ENCODE measurements at places on chromosomes 7 and 10.
A peak's percentile ranks its signal among the peaks of the same experiment; 100 is the strongest.

- DNase-seq = peak; percentile 11
Measured at GRCh38 chr10:118800920-118801319, 46.1 kb upstream of the CACUL1 start.

GRCh38 chr10:123774132-123774742 lies 108.1 kb downstream of the GPR26 start:
- DNase-seq = no peak

- DNase-seq = no peak
Measured at GRCh38 chr10:77648472-77648871, 10.9 kb upstream of the KCNMA1 start.

DNA sequence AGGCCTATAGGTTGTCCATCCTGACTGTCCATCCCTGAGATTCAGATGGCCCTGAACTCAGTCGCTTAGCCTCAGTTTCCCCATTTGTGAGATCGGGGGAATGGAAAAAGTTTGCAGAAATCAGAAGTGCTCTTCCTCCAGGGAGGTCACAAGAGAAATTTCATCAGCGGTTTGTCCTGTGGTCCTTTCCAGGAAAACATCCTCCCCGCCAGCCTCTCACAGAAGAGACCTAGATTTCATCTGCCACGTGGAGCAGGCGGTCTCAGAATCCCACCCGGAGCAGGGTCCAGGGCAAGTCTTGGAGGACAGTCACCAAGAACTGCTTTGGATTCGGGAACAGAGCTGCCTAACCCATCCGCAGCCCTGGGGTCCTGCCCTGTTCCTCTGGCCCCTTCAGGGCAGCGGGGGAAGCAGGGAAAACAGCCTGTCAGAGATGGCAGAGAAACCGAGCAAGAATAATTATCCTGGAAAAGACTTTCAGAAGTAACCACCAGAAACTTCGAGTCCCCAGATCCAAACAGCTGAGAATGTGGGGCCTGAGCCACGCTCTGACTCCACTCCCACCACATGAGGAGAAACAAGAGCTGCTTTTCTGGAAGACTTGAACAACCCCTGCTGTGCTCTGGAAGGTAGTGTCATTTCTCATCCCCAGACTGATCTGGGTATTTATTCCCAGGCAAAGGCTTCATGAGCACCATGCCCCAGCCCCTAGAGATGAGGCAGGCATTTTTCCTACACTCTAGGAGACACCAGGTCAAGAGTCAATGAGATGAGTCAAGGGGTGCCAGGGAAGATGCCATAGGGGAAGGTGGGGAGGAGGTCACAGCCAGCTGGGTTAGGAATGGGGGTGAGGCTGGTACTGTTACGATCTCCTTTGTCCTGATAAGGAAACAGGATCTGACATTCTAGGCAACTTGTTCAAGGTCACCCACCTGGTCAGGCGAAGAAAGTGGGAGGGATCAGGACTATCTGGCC lies 1.1 kb upstream of the TNS3 start:
- DNase-seq = no peak

DNA sequence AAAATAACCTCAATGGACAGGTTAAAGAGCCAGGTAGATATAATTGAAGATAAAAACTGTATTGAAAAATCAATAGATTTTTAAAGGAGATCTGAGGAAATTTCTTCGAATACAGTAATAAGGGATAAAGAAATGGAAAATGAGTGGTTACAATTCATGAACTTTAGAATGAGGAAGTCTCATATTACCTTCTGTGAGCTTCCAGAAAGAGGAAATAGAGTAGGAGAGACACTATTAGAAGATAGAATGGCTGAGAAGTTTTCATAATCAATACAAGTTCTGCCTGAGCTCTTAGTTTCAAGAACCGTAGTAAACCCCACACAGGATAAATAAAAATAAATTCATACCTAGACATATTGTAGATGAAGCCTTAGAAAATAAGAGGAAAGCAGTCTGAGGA lies 11.5 kb downstream of the SDK1 start:
- DNase-seq = no peak

DNA sequence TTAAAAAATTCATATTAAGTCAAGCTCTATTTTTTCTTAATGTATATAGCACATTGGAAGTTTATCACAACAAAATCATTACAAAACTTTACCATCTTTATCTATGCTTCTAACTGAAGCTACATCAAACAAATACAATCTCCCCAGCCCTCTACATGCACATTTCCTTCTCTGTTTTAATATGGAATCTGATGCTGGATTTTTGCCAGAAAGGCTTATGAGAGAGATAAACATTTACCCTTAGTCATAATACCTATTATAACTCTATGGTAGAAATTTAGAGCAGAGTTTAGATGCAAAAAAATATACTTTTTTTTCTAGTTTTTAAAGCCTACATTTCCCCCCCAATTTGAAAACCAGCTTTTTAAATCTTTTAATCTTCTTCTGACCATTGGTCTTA lies 1198.6 kb downstream of the GATA3 start:
- no peak for DNase-seq

DNA sequence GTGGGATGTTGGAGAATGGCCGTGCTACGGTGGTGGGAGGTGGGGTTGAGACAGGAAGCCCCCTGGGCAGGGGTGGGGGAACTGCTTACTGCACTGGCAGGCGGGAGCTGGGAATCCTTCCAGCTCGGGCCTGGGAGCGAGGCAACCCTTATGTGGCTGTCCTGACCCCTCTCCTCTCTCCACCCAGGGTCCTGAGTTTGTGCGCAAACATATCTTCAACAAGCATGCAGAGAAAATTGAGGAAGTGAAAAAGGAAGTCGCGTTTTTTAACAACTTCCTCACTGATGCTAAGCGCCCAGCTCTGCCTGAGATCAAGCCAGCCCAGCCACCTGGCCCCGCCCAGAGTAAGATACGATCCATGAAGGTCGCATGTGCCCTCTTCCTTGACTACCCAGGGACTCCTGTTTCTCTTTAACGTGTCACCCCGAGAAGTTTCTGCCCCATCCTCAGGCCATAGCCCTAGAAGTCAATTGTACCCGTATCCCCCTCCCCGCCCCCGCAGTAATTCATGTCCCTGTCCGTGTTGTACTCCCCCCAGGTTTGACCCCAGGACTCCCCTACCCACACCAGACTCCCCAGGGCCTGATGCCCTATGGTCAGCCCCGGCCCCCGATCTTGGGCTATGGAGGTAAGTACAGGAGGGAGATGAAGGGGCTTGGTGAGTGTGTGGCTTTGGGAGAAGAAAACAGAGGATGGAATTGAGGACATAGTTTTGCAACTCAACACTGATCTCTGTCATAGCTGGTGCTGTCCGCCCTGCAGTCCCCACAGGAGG lies 1.8 kb downstream of the UFSP1 start:
- peak; percentile 73 for DNase-seq

DNA sequence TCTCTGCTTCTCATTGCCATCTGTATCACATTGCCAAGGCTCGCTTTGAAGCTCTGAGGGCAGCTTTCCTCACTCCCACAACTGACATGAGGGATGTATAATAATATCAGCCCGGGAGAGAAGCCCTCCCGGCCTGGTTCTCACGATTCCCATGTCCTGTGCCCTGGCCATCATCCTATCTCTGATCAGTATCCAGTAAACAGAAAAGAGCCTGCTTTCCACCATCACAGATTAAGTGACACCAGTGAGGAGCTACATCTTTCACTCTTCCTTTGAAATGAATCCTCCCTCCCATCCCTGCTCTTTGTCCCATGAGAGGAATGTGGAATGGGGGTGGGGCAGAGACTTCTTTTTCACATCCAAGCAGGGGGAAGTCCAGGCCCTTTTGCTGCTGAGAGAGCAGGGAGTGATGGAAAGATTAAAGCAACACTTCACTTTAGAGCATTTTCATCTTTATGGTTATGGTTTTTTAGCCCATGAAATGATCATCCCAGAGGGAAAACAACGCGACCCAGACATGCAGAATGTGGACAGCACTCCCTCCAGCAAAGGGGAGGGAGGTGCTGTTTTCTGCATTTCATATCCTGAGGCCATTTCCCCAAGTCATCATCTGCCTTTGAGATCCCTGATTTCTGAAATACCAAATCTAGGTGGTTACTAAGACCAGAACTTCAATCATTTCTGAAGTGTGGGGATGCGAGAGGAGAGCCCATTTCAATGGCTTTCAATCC lies 84.6 kb upstream of the LYZL1 start:
- DNase-seq = no peak

GRCh38 chr7:7653593-7654187 lies 13.1 kb downstream of the UMAD1 start:
- DNase-seq = peak; percentile 8

DNA sequence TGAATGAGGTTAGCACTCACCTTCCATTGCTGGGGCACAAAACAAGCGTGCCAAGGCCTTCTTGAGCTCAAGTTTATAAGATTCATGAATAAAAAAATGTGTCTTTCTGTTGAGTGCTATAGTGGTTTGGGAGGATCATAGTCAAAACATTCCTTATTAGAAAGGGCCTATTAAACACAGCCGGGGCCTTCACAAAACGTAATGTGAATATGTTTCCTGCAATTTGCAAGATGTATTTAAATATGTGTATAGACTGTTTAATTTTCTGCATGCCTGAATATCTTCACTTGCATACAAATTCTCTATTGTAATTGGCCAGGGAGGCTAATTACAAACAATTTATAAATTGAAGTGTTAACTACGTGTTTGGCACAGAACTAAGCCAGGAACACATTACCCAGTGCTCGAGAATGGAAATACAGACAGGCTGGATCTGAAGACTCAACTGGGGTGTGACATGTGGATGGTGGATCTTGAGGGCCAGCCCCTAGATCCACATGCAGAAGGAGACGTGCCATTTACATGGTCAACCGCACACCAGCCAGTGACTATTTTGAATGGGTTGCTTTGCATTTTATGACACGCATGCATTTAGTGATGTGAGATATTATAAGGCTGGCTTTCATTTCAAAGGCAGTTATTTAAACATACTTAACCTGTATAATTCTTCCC lies 31.3 kb downstream of the LYZL2 start:
- DNase-seq = no peak

DNA sequence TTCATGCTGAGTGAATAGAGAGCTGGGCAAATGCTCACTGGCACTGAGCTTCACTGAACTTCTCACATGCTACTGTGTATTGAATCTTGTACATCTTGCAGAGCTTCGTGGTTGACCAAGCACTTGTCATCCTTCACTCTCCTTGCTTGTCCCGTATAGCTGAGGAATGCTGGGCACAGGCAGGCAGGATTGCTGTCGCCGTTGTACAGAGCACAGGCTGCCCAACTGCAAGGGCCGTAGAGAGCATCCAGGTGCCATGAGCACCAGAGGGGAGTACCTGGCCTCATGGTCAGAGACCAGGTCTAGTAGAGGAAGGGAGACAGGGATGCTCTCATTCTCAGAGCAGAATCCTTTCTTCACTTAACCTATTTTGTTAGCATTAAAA lies 99.8 kb upstream of the RET start:
- DNase-seq = no peak

DNA sequence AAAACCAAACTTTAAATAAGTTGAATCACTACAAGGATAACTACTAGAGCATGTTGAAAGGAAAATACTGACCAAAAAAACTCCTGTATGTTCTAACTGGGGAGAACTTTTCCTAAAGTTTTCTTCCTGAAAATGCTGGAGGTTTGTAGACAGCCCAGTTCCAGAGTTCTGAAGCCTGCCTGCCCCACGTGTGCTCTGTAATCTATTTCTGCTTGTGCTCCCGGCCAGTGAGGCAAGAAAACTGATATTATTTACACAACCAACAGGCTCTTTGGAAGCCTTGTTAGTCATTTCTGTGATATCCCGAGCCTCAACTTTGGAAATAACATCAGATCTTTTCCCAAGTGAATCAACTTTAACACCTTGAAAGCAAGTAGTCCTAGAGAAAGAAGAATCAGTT lies 46.7 kb downstream of the ZFAND4 start:
- DNase-seq = no peak

DNA sequence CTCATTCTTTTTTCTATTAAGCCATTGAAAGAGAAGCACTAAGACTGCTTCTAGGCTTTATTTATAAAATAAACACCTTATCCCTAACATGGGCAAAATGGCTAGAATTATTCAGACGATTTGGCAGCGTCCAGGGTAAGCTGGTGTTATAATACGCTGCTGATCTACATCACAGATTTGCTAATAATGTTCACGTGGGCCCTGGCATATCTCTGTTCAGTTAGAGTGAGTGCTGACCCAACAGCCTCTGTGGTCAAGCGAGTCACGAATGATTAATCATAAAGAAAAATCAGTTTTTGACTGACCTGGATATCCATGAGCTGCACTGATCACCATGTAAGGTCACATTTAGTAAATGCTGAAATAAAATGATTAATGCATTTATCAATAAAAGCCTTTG lies 28.4 kb upstream of the CBLL1 start:
- DNase-seq = no peak

DNA sequence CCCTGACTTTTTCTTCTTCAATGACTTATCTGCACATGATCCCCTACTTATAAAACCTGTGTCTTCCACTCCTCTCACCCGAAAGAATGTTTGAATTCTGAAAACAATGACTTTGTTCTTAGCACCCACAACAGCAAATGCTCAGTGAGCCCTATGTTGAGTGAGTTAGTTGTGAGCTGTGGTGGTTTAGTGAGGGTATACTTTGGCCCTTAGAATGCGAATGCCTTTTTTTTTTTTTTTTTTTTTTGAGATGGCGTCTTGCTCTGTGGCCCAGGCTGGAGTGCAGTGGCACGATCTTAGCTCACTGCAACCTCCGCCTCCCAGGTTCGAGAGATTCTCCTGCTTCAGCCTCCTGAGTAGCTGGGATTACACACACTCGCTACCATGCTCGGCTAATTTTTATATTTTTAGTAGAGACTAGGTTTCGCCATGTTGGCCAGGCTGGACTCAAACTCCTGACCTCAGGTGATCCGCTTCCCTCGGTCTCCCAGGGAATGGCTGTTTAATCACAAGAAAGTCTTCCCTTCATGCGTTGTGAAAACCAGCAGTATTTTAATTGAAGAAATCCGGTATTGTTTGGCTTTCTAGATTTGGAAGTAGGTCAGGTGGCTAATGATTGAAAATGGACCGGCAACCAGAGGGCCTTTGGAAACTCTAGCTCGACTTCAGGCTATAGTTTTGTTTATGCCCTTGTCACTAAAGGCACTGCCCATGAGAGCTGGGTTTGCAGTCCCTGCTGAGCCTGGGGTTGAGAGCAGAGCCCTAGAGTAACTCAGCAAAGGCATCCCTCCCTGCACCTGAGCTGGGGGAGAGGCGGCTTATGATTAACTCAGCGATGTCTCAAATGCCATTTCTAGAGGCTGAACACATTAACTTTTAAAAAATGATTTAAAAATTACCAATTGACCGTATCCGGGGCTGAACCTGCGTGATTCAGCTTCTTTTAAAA lies 41.3 kb downstream of the CUX1 start:
- DNase-seq = no peak

- DNase-seq = no peak
Measured at GRCh38 chr7:24715661-24716479, 41.4 kb downstream of the GSDME start.

GRCh38 chr10:95845411-95845810 lies 62.4 kb upstream of the CC2D2B start:
- DNase-seq = no peak

DNA sequence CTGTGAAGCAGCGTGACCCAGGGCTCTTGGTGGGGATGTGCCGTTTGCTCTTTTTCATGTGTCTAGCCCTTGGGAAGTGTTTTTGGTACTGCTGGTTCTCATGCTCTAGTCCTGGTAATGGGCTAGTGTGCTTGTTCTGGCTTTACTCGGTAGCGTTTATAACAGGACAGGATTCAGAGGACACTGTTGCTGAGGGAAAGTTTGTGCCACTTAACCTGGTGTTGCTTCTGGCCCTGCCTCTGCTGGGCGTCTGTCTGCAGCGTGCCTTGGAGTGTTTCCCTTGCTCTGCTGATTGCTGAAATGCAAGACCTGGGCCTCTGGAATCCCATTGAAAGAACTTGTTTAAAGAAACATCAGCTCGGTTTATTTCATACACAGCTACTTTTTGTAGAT lies 35.0 kb downstream of the INPP5A start:
- no peak for DNase-seq

Measured in AML-193 (cell line).